HT-29 (cell line): ENCODE measurements at places on chromosomes 12 and 14.

- DNase-seq, result no peak
Measured at GRCh38 chr12:3247629-3248161, 170.5 kb downstream of the TSPAN9 start.

- DNase-seq, result no peak
Measured at GRCh38 chr12:48065041-48065440, 40.8 kb downstream of the SENP1 start.

GRCh38 chr14:45262637-45263036 lies 9.6 kb upstream of the MIS18BP1 start:
- DNase-seq, result no peak

DNA sequence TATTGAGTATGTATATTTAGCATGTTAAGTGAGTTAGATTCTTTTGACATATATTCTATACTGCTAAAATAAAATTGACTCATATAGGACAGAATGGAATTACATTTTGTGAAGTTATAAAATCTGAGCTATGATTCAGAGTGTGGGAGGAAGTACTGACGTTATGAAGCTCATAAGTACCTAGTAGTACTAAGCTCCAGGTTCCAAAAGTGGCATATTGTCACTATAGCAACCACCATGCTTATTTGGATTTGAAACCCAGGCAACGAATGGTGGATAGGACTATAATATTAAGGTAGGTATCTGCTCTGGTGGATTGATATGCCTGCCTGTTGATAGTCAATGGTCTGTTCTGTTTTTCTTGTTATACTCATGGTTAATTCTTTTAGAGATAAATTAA lies 2.2 kb upstream of the FBXO33 start:
- DNase-seq, result no peak

- DNase-seq, result no peak
Measured at GRCh38 chr12:68036642-68037041, 47.4 kb downstream of the IFNG-AS1 start.

DNA sequence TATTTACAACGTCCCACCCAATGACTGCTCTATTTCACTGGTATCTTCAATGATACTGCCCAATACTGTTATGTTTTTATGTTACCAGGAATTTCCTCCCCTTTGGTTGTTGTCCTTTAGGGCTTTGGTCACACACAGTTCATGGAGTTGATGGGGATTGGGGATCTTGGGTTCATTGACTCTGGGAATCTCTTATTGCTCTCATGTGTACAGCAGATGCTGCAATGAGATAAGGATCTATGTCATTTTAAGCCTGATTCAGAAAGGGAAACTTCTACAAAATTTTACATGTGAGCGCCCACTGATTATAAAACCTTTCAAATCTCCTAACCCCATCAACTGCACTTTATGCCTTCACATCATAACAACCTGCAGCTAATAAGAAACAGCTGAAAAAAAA lies 67.2 kb downstream of the FAR2 start:
- DNase-seq, result no peak

DNA sequence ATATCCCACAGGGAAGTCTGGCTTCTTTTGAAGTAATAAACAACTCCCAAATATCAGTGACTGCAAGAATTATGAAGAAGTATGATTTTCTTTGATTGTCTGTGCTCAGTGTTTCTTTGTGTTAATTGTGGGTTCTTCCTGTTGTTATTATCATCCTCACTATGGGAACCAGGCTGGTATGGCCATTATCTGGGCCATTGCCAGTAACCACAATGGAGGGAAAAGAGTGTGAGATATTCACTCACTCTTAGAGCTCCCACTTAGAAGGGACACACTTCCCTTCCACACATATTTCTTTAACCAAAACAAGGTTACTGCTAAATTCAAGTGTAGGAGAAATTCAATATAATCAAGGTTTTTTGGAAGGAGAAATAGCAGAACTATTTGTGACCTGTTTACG lies 503.7 kb downstream of the SLC6A15 start:
- DNase-seq, result peak; percentile 11

DNA sequence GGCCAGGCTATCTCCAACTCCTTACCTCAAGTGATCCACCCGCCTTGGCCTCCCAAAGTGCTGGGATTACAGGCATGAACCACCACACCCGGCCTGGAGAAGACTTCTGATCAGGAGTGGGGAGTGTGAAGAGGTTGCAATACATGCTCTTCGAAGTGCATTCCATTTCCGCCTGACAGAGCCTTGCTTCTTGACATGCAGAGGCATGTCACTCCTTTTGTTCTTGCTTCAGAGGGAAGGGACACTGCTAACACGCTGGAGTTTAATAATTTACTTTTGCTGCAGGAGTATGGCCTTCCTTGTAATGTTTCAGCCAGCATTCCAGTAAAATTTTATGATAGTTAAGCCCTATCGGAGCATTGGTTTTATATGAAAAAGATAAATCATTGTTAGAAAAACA lies 74.9 kb downstream of the SLC25A47 start:
- DNase-seq, result peak; percentile 27

DNA sequence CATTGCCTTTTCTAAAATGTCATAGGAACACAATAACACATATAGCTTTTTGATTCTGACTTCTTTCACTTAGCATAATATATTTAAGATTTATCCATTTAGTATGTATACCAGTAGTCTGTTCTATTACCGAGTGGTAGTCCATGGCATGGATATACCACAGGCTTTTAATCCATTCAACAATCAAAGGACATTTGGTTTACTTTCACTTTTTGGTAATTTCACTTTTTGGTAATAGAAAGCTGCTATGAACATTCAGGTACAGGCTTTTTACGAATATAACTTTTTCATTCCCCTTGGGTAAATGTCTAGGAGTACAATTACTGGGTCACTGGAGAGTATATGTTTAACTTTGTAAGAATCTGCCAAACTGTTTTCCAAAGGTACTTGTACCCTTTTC lies 100.7 kb upstream of the PRICKLE1 start:
- DNase-seq, result no peak

DNA sequence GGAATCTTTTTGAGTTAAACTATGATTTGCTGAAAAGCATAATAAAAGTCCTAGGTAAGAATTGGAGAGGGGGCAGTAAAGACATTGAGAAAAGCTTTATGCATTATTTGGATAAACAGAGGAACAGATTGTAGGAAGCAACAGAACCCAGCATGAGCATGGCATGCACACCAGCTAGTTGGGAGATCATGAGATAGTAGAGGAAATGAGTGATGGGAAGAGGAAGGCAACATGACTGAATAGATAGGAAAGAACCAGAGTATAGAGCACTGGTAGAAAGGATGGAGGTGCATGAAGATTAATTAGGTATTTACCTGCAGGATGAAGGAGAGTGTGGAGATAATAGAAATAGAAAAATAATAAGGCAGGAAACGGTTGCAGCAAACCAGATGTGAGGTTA lies 248.5 kb upstream of the LMO3 start:
- DNase-seq, result no peak

DNA sequence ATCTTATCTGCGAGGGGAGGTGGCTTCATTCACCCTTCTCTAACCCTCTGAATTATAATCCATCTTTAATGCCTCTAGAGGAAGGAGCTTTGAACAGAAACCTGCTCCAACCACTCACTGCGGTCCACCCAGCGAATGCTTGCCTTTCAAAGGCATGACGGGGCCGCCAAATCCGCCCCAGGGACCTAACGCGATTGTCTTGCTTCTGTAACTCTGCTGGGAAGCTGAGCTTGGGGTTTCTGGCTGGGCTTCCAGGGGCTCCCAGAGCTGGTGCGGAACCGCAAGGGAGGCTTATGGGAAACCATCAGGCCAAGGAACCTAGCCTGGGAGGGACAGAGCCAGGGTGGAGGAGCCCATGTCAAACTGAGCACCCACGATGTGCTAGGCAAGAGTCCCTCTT lies 231.2 kb upstream of the LHX5 start:
- no peak for DNase-seq

DNA sequence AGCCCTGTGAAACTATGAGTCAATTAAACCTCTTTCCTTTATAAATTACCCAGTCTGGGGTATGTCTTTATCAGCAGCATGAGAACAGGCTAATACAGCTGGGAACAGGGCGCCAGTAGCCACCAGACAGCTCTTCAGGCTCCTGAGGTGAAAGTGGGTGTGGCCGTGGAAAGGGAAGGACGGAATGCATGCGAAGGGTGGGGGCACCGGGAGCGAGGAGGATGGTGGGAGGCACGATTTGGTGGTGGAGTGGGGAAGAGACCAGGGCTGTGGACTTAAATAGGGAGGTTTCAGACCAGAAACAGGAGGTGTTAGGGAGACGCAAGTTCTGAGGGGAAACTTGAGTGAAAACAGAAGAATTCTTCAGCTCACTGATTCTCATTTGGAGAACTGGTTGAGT lies 44.1 kb upstream of the CHST11 start:
- no peak for DNase-seq

DNA sequence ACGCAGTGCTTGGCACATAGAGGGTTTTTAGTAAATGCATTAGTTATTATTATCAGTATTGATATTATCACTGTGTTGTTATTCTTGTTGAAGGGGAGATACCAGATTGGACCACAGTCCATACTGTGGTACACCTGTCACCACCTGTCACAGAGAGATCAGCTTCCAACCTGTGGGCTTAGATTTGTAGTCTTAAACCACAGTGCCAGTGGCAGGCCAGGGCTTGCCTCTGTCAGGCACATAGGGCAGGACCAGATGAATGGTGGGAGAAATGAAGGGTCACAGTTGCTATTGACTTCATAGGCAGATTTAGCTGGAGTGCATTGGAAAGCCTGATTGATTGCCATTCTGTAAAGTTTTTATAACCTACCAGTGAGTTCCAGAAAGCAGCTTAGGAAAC lies 35.1 kb downstream of the ARL1 start:
- no peak for DNase-seq

DNA sequence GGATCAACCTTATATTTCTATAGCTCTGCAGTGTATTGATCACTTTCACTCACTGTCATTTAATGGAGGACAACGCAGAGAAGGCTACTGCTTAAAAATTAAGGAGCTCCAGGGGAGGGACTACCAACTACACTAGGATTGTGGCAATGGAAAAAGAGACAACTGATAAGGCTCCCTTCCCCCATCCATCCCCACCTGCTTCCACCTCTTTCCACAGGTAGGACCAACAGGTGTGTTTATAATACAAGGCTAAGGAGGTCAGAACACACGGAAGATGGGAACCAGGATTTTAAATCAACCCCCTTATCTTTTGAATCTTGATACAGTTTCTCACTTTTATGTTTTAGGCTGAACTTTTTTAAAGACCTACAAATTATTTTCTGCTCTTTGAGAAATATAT lies 90.8 kb downstream of the STAB2 start:
- no peak for DNase-seq

DNA sequence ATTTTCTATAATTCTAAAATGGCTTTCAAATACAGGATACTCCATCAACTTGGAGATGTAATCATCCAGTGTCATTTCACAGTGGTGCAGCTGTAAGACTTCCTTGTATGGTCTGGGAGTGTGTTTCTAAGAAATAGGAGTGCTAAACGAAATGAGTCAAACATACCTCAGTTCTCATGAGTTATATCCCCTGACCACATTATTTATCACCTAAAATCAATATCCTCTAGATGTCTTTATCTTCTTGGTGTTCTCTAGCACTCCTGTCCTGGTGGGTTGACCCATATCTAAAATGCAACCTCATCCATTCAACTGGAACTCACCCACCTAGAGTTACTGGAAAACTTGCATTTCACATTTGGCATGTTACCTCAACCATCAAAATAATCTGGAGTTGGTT lies 33.2 kb downstream of the TMEM30B start:
- DNase-seq, result no peak

GRCh38 chr12:114221136-114221833 lies 184.7 kb downstream of the TBX5 start:
- DNase-seq, result no peak

- DNase-seq, result no peak
Measured at GRCh38 chr12:74482115-74482514, 55.5 kb upstream of the ATXN7L3B start.

- no peak for DNase-seq
Measured at GRCh38 chr14:92750994-92751400, 2.6 kb upstream of the LGMN start.

GRCh38 chr12:74401966-74402365 lies 135.7 kb upstream of the ATXN7L3B start:
- DNase-seq, result peak; percentile 56

- DNase-seq, result peak; percentile 37
Measured at GRCh38 chr12:13079440-13079906, 24.0 kb downstream of the GSG1 start.

DNA sequence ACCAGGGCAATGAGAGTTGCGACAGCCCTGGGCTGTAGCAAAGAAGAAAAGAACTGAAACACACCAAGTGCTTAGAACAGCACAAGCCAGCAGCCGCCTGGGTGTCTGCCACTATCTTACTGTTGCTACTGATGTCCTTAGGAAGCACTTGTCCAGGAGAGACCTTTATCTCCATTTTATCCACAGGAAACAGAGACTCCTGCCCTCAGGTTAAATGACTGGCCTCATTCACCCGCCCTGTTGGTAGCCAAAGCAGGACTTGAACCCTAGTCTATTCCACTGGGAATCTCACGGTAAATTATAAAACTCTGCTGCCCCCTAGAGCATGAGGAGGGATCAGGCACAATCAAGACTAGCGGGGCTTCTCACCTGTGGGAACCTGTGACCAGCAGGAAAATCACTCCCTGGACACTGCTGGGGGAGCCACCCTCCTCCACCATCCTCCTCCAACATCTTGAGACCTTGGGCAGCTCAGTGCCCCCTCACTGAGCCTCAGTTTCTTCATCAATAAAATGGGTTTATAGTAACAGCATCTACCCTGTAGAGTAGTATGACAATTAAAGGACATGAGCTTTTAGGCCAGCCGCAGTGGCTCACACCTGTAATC lies 20.5 kb upstream of the TESC start:
- DNase-seq, result peak; percentile 73

DNA sequence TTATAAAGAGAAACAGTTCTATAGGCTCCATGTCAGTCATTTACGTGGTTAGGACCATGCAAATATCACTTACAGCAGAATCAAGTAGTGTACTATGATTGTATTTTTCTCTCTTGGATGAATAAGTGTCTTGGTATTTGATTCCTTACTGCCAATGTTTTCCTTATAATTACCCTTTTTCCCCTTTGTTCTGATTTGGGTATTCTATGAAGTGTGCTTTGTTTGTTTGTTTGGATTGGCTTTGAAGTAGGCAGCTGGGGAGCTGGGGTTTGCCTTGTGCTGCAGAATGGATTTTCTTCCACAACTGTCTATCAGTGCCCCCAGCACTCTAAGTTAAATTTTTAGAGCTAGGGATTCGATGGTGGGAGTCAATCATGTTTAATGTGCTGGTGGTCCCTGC lies 12.4 kb downstream of the TMEM120B start:
- DNase-seq, result no peak

DNA sequence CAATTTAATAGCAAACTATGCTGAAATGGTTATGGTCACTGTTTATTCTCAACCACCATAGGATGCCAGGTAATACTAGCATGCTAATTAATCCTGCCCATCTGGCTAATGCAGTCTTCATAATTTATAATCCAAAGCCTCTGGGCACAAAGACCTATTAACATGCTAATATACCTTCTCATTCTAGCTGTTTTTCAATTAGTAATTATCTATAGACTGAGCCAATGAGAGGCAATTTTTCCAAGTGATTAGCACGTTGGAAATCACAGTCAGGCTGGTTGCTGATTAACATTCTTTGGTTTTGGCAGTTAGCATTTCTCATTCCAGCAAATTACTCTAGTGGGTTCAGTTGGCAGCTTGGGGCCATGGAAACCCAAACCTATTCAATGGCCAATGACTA lies 357.2 kb downstream of the SEC23A start:
- no peak for DNase-seq

- no peak for DNase-seq
Measured at GRCh38 chr12:94864987-94865386, 138.5 kb downstream of the NDUFA12 start.
